DMS53 (cell line): ENCODE measurements at places on chromosomes 3 and 15.
A peak's percentile ranks its signal among the peaks of the same experiment; 100 is the strongest.

DNA sequence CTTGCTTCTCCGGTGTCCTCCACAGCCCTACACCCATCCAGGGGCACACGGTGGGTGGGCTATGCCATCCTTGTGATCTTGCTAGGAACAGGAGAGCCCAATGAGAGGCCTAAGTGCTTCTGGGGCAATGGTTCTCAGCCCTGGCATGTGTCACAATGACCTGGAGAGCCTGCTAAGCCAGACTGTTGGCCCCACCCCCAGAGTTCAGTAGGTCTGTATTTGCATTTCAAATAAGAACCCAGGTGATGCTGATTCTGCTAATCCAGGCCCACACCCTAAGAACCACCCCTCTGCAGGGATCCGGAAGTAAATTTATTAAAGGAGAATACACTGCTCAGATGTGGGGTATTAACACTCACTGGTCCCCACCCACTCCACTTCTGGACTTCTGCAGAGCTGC, 57.9 kb downstream of the RORA start:
- DNase-seq = peak; percentile 26

DNA sequence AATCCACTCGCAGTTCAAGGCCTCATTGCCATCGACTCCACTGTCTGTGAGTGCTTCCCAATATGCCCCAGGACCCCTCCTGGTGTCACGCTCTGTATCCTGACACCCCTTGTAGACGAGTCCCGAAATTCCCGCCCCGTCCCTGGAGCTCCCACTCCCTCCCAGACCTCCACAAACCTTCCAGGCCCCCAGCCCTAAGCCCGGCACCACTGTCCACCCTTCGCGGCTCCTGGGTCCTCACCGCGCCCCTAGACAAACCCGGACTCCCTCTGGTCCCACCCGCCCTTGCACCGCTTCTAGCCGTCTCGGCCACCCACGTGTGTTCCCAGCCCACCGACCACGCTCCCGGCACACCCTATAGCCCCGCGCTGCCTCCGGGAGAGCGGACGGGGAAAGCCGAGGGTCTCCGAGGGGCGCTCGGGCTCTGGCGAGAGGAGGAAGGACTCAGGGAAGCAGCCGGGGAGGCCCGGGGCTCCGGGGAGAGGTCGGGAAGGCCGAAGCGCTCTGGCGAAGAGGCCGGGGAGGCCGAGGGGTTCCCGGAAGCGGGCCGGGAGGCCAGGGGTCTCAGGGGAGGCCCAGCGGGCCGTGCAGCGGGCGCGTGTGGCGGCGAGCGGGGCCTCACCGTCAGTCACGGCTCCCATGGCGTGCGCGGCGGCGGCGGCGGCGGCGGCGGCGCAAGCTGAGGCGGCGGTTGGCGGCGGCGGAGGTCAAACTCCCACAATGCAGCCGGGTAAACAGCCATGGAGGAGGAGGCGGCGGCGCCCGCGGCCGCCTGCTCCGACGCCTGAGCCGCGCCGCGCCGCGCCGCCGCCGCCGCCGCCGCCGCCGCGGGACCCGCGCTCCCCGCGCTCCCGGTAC, at the start of the genes ATXN7 and THOC7:
Gene ATXN7 (plus strand): TSS at position 718 of the 858 bp plus-strand sequence. CDS start 48,732 bp downstream, outside the sequence.
Gene THOC7 (minus strand): TSS at position 656 of the 858 bp plus-strand sequence. CDS start 15 bp downstream, at position 641.
- DNase-seq = peak; percentile 62

DNA sequence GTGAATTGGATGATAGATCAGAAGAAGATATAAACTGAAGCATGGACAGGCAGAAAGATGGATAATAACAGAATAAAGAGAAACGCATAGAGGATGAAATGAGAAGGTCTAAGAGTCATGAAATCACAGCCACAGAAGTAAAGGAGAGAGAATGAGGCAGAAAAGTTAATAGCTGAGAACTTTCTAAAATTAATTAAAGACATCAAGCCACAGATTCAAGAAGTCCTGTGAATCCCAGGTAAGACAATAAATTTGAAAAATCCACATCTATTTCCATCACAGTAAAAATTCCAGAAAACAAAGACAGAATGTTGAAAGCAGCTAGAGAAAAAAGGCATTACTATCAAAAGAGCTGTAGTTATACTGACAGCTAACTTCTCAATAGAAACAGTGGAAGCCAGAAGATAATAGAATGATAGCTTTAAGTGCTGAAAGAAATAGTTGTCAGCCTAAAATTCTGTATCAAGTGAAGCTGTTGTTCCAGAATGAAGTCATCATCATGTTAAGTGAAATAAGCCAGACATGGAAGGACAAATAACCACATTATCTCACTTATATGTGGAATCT, 12.0 kb downstream of the ACVR2B start:
- DNase-seq = no peak

DNA sequence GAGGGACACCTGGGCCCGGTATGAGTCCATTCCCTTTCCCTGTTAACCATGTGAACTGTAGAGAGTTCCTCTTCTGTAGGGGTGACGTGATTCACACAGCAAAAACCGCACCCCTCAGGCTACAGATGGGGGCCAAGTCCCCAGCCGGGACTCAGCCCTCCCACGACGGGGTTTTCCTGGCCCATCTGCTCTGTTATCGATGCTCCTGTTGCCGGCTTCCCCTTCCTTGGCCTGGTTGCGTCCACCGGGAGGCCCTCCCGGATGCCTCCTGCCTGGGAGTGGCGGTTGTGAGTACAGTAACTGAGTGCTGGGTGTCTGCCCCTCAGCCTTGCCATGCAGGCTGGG, 817 bp upstream of the PLXNA1 start:
- DNase-seq = no peak

DNA sequence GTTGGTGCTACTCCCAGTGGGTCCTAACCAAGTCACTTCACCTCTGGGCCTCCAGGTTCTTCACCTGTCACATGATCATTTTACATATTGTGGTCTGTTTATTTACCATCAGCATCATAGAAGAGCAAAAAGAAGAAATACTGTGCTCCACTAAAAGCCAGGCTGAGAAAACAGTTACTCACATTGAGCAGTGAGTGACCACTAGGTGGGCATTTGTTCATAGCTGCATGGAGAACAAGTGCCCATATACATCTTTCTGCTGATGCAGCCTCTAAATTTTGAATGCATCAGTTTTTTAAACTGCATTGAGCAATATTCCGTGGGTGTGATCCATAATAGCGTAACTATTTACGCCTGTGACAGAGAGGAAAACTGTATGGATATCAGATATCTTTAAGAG, 76.2 kb downstream of the DCUN1D1 start:
- DNase-seq = no peak

- DNase-seq = no peak
These were observed 47.8 kb downstream of the SPRED1 start for GRCh38 chr15:38300395-38300794.

GRCh38 chr3:180947761-180948390, 35.4 kb downstream of the FXR1 start:
- DNase-seq = no peak

- DNase-seq = peak; percentile 7
These were observed 1.4 kb upstream of the PRKCI start for GRCh38 chr3:170220871-170221270.

DNA sequence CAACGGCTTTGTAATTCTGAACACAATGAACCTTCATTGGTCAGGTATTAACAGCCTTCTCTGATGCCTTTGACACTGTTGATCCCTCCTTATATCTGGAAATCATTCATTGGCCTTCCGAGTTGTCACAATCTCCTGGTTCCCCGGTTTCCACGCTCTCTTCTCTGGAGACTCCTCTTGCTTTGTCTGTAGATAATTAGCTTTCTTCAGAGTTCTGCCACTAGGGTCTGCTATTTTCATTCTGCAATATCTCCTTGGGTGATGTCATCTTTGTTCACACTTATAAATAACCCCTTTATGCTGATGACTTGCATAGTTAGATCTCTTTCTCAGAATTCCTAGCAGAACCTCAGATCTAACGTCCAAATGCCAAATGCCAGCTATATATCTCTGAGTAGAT, 583.8 kb upstream of the ZNF717 start:
- peak; percentile 21 for DNase-seq

DNA sequence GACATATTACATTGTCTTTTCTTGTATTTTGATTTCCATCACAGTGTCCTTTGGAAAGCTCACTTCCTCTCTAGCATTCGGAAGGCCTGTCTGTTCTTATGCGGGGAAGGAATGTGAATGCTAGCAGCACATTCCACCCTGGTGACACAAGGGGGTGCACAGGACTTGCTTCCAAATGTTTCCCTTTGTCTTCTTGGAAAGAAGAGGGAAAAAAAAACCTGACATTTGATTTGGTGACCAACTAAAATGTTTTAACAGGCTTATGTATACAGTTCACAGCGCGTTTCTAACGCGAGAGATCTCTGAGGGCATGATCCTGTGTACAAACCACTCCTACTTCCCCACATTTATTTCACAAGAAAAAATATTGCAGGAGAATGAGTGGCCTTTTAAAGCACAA, 107.6 kb upstream of the FXR1 start:
- DNase-seq = peak; percentile 8

GRCh38 chr3:172673210-172673679, 37.6 kb downstream of the NCEH1 start:
- peak; percentile 86 for DNase-seq

DNA sequence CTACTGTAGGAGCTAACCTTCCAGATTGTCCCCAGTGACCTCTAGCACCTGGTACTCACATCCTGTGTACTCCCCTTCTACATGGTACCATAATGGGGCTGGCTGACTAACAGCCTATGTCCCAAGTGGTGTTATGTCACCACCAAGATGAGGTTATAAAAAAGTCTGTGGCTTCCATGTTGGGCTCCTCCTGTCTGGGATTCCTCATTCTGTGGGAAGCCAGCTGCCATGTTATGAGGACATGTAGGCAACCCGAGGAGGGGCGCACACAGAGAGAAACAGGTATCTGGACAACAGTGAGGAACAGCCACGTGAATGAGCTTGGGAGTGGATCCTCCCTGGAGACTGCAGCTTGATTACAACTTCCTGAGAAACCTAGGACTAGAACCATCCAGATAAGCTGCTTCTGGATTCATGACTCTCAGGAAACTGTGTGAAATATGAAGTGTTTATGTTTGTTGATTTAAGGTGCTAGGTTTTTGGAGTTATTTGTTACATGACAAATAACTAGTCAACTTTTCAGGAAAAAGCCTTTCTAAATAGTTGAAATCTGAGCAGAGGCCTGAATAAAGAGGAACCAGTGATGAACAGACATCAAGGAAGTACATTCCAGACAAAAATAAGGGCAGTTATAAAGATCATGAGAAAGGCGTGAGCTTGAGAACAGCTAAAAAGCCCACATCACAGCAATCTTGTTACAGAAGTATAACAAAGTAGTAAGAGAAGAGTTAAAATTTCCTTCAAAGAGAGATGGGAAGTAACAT, 21.7 kb downstream of the GOLIM4 start:
- DNase-seq = no peak

DNA sequence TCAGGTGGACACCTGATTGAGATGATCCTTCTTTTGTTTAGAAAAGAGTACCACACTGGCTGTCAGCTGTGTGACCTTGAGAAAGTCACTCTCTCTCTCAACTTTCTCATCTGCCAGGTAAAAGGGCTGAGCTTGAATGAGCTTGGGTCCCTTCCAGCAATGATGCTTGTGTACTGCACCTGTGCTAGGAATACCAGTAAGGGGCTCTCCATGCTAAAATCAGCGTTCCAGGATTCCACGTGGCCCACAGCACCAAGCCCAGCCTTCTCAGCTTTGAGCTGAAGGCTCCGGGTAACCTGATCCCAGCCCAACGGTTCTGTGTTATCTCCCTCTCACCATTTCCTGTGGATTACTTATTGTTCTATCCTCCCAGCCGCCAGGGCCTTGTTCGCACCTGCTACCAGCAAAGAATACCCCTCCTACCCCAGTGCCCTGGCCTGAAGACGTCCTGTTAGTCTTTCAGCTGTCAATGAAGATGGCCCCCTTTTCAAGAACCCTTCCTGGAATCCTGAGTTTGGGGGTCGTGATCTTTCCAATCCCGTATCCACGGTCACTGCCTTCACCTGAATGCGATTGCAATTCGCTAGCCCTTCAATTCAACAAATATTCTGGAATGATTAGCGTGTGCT, 54.2 kb upstream of the CGNL1 start:
- peak; percentile 94 for DNase-seq

- no peak for DNase-seq
These were observed 17.1 kb downstream of the XPC start for GRCh38 chr3:14161282-14161681.
